Activated naive CD8-positive, alpha-beta T cell treated with anti-CD3 and anti-CD28 coated beads for 36 hours (primary cell): ENCODE measurements at places on chromosomes 16 and 17. TPM values are rescaled to one million over a fixed set of nuclear protein-coding genes. Genes with fewer than 3 reads are reported as not detected.
A peak's percentile ranks its signal among the peaks of the same experiment; 100 is the strongest.

Gene GAS2L2
- 0.40 TPM for total RNA-seq

Gene HNF1B
- 3.2 TPM for total RNA-seq

Gene KRT32
- not detected for total RNA-seq

Gene TMEM114
- not detected for total RNA-seq

DNA sequence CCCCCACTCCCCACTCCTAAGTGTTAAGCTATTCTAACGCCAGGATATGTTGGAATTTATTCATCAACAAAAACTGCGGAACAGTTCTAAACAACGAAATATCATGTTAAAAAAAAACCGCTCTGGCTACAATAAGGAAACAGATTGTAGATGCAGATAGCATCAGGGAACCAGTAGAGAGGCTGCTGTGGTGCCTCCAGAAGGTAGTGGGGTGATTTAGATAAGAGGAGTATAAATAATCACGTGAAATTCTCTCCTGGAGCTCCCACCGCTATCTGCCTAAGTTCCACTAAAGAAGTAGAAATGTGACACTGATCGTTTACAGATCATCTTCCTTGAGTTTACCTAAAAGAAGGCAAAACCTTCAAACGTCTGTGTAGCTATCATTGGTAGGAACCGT is 8.0 kb downstream of the AHSP start:
- H3K4me1 ChIP-seq = peaks cover 15% of the 10 kb centered on the region
- DNase-seq = no peak
- peaks cover 10% of the 10 kb centered on the region for H3K36me3 ChIP-seq
- H3K27ac ChIP-seq = no peak overlapping the region

- no peaks in the 10 kb centered on the region for H3K36me3 ChIP-seq
- no peak for DNase-seq
- no peak overlapping the region for H3K4me3 ChIP-seq
- H3K27me3 ChIP-seq = peaks cover 74% of the 10 kb centered on the region
- H3K4me1 ChIP-seq = no peaks in the 10 kb centered on the region
These were observed 32.6 kb upstream of the HOXB13 start for GRCh38 chr17:48761114-48761513.

DNA sequence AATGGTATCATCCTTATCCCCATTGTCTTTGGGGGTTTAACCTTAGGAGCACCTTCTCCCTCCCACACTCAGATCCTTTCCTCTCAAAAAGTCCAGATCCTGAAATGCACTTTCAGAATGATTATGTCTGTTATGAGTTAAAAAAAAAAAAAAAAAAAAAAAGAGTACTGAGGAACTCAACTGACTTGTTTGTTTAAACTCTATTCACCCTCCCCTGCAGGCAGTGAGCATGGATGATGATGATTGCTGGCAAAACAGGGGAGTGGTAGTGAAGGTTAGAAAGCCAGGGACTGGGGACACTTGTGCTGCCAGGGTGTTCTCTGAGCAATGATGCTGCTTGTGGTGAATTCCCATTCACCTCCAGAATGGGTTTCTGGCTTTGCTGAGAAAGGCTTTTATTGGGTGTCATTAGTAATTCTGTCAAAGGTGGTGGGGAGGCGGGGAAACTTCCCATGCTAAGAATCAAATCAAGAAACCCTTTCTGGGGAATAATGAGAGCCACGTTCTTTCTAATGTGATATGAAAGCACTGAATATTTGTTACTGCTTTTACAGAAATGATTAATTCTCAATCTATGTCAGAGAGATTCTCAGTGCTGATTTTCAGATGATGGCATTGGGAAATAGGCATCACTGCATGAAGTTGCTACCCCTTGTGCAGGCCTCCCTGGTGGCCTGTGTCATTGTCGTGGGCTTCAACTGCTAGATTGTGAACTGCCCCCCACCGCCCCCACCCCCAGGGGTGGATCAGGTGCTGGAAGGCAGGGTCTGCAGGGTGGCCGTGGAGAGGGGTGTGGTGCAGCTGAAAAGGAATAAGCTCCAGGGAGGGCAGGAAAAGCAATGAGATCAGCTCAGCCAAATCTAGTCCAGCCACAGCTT is 14.1 kb downstream of the CCL4 start:
- peaks cover 20% of the 10 kb centered on the region for H3K27me3 ChIP-seq
- peaks cover 27% of the 10 kb centered on the region for H3K4me1 ChIP-seq
- no peak overlapping the region for H3K4me3 ChIP-seq
- peaks cover 2% of the 10 kb centered on the region for H3K36me3 ChIP-seq

DNA sequence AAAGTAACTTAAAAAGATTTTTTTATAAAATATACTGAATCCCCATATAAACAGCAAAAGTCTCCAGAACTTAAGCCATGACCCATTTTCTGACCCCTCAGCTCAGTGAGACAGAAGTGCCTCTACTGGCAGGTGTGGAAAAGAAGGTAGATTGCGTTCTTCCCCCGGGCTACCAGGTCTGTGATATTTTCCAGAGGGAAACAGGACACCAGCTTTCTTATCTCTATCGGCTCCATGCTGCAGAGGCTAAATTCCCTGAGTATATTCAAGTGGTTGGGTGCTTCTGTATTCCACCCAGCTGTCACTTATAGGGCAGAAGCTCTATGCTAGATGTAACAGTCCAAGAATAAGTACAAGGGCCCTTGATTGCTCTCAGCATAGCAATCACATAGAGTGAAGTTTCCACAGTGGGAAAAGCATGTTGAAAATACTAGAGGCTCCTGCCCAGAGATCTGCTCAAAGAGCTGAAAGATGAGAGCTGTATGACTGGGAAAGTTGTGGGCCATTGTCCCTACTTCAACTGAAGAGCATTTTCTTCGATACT is 687.3 kb downstream of the CDH11 start:
- no peak overlapping the region for H3K27ac ChIP-seq
- DNase-seq = no peak
- H3K36me3 ChIP-seq = no peaks in the 10 kb centered on the region
- no peaks in the 10 kb centered on the region for H3K27me3 ChIP-seq

DNA sequence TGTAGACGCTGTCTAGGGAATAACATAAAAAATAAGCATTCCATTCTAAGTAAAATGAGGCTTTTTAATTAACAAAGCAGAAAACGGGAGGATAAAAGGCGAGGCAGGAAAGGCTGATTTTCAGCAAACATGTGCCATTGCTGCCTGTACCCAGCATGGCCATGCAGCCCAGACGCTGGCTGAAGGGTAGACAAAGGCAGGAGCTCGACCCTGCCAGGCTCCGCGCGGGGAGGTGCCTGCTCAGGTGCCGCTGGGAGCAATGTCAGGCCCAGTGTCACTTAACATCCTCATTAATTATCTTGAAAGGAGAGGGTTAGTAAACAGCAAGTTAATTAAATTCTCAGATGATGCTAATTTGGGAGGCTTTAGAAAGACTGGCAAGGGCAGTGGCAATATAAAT is 136.0 kb downstream of the ZFHX3 start:
- H3K36me3 ChIP-seq = no peaks in the 10 kb centered on the region
- no peak overlapping the region for H3K27ac ChIP-seq
- no peak for DNase-seq
- H3K4me3 ChIP-seq = no peak overlapping the region
- no peaks in the 10 kb centered on the region for H3K27me3 ChIP-seq
- no peaks in the 10 kb centered on the region for H3K4me1 ChIP-seq

DNA sequence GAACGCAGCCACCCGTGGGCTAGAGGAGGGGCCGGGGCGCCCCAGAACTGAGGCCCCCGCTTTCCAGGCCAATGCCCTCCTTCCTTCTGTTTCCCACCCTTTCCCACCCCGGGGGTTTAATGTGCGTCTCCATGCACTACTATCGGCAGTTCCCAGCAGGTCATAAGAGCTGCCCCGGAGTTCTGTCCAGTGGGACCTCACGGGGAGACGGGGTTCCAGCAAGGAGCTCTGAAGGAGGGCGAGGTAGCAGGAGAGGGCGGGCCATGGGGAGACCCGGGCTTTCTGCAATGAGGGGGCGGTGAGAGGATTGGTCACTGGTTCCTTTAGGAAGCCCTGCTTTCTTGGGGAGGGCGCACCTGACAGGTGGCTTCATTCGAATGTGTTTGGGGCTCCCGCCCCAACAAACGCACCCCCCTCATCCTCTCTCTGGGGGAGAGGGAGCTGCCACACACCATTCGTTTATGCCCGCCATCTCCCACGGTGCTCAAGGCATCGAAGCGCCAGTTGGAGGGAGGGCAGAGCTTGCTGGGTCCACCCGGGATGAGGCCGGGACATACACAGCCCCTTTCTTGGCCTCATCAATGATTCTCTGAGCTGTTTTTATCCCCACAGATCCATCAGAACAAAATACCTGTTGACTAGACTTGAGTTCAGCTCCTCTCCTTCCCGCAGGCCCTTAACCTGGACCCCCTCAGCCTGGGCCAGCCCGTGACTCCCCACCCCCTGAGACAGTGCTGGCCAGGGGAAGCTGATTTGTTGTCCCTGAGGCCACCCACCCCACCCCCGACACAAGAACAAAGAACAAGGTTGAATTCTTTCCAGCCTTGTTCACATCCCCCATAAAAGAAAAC is 44.1 kb downstream of the SLC7A5 start:
- peaks cover 8% of the 10 kb centered on the region for H3K4me1 ChIP-seq
- no peak overlapping the region for H3K4me3 ChIP-seq
- peaks cover 2% of the 10 kb centered on the region for H3K27me3 ChIP-seq
- H3K36me3 ChIP-seq = peaks cover under 1% of the 10 kb centered on the region

DNA sequence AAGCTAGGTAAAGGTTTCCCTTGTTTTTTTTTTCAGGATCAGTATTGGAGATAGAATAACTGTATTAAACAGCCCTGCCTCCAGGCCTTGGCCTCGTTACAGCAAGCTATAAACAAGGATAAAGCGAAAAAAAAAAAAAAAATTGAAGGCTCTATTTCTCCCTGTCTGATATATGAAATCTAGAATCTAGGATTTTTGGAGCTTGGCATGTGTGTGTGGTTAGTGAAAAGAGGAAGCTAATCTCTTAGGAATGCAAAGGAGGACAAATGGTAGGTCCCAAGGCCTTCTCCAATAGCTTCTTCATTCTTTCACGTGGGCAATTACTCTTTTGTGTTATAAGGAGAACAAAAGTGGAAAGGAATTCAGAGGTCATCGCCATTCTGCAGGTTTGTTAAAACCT is 470.3 kb downstream of the TMEM114 start:
- H3K27me3 ChIP-seq = no peaks in the 10 kb centered on the region
- no peak for DNase-seq
- no peaks in the 10 kb centered on the region for H3K36me3 ChIP-seq
- H3K4me3 ChIP-seq = no peak overlapping the region
- no peak overlapping the region for H3K27ac ChIP-seq

GRCh38 chr17:19642373-19642893 is 6.1 kb upstream of the ALDH3A2 start:
- H3K4me1 ChIP-seq = peaks cover 20% of the 10 kb centered on the region
- H3K4me3 ChIP-seq = no peak overlapping the region
- DNase-seq = no peak
- H3K27ac ChIP-seq = no peak overlapping the region
- H3K27me3 ChIP-seq = peaks cover 4% of the 10 kb centered on the region
- no peaks in the 10 kb centered on the region for H3K36me3 ChIP-seq

DNA sequence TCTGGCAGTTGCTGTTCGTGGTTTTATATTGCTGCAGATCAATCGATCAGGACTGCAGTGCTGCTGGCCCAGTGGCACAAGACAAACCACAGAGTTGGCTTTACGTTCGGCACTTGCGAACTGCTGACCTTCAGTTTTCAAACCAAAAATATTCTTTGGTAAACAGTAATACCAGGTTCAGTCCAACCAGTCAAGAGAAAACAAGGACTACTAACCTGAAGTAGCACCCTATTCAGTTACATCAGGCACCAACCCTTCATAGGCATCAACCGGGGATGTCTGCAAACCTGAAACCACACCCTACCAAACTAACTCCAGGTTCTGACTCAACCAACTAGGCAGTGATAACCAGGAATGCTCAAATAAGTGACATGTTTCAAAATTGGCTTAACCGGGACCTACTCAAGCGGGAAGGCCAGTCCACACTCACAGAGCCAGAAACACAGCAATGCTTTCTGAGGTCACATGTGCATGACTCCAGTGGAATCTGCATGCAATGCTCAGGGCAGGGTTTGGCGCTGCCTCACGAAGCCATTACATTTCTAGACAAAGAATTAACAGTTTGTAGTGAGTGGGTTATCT is 91.1 kb downstream of the SMG6 start:
- no peak overlapping the region for H3K4me3 ChIP-seq
- H3K36me3 ChIP-seq = peaks cover 28% of the 10 kb centered on the region
- peaks cover 60% of the 10 kb centered on the region for H3K4me1 ChIP-seq
- H3K27me3 ChIP-seq = no peaks in the 10 kb centered on the region

GRCh38 chr17:66345264-66345663 is 42.9 kb downstream of the PRKCA start:
- H3K27ac ChIP-seq = no peak overlapping the region
- no peaks in the 10 kb centered on the region for H3K27me3 ChIP-seq
- H3K36me3 ChIP-seq = peaks cover 31% of the 10 kb centered on the region
- no peak overlapping the region for H3K4me3 ChIP-seq

DNA sequence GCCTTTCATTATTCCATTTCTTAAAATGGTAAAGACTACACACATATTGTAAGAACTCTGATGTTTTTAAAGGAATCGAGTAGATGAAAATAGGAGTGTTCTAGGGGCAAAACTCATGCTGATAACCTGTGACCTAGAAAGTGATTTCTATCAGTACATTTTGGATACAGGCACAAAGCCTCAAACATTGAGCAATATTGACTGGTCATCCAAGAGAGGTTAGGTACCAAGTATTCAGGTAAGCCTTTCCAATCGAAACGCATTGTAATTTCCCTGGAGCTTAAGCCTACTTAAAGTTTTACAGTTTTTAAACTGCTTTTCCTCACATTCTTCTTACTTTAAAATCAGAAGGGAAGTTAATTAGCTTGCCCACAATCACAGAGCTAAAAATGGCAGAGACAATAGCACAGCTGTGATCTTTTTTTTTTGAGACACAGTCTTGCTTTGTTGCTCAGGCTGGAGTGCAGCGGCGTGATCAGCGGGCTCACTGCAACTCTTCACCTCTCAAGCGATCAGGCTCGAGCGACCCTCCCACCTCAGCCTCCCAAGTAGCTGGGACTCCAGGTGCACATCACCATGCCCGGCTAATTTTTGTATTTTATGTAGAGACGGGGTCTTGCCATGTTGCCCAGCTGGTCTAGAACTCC is 3.3 kb downstream of the GOT2 start:
- H3K36me3 ChIP-seq = peaks cover 17% of the 10 kb centered on the region
- no peak overlapping the region for H3K27ac ChIP-seq
- no peak overlapping the region for H3K4me3 ChIP-seq

GRCh38 chr17:65228734-65229620 is 91.8 kb downstream of the RGS9 start:
- peaks cover 25% of the 10 kb centered on the region for H3K4me1 ChIP-seq
- H3K4me3 ChIP-seq = peak overlapping the region; percentile 32
- peak overlapping the region; percentile 82 for H3K27ac ChIP-seq
- peak; percentile 58 for DNase-seq

GRCh38 chr16:48503779-48504178 is 106.2 kb downstream of the N4BP1 start:
- H3K4me3 ChIP-seq = no peak overlapping the region
- H3K4me1 ChIP-seq = no peaks in the 10 kb centered on the region
- no peaks in the 10 kb centered on the region for H3K27me3 ChIP-seq
- DNase-seq = no peak
- H3K27ac ChIP-seq = no peak overlapping the region

GRCh38 chr17:76884995-76885893 is 17.0 kb downstream of the MGAT5B start:
- no peaks in the 10 kb centered on the region for H3K4me1 ChIP-seq
- H3K27me3 ChIP-seq = no peaks in the 10 kb centered on the region
- no peak for DNase-seq
- no peak overlapping the region for H3K4me3 ChIP-seq
- no peaks in the 10 kb centered on the region for H3K36me3 ChIP-seq

- H3K27ac ChIP-seq = peak overlapping the region; percentile 81
- H3K27me3 ChIP-seq = no peaks in the 10 kb centered on the region
- peak; percentile 38 for DNase-seq
- H3K4me1 ChIP-seq = peaks cover 31% of the 10 kb centered on the region
- H3K36me3 ChIP-seq = peaks cover 35% of the 10 kb centered on the region
- peak overlapping the region; percentile 87 for H3K4me3 ChIP-seq
These were observed 773 bp downstream of the BLTP2 start for GRCh38 chr17:28643983-28644786.
